ENCODE measurements at places on chromosomes 2 and 18. TPM values are rescaled to one million over a fixed set of nuclear protein-coding genes. Genes with fewer than 3 reads are reported as not detected.

The GPR75 gene
- 1.7 TPM for total RNA-seq

DNA sequence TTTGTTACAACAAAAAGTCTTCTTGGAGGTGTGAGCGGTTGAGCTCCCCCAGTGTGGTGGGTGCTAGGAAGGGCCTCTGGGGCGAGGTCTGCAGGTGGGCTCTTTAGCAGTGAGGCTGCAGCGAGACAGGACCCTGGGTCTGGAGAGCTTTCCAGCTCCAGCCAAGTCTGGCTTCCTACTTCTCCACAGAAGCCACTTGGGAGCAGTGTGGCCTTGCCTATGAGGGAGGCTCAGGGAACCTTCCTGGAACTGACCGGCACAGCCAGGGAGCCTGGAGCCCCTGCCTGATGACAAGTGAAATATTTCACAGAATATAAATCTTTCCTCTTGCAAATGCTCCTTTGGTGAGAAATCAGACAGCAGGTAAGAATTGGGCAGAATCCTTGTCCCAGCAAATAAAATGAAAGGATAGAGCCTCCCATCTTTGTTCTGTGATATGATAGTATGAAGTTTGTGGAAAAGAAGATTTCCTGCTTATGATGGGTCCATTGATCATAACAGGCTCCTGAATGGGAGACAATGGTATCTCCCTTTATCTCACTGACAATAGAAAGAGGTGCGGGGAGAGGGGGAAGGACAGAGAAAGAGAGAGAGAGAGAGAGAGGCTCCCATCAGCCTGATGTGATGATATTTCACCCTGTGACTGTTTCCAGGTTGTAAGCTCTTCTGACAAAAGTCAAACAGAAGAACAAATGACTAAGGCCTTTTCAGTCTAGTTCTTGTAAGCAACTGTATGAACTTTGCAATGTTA lies 289.8 kb upstream of the SPRED2 start:
- peaks cover 23% of the 10 kb centered on the region for H3K27me3 ChIP-seq
- no peaks in the 10 kb centered on the region for H3K4me1 ChIP-seq
- DNase-seq = peak; percentile 10
- H3K36me3 ChIP-seq = no peaks in the 10 kb centered on the region

The SYT4 gene
- not detected for total RNA-seq

- H3K36me3 ChIP-seq = no peaks in the 10 kb centered on the region
- H3K4me3 ChIP-seq = no peak overlapping the region
- H3K27ac ChIP-seq = no peak overlapping the region
These were observed 332.4 kb upstream of the KYNU start for GRCh38 chr2:142545036-142545435.

The MARCHF4 gene
- 3.1 TPM for total RNA-seq

The ADCY3 gene
- 17.4 TPM for total RNA-seq

DNA sequence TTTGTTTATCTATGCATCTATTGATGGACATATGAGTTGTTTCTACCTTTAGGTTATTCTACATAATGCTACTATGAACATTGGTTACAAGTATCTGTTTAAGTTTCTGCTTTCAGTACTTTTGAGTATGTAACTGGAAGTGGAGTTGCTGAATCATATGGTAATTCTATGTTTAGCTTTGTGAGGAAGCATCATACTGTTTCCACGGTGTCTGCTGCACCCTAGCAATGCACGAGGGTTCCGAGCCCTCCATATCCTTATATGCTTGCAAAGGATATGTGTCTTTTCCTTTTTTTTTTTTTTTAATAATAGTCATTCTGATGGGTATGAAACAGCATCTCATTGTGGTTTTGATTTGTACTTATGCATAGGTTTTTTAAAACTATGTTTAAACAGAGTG lies 83.7 kb downstream of the FMNL2 start:
- H3K4me3 ChIP-seq = no peak overlapping the region
- peaks cover 15% of the 10 kb centered on the region for H3K4me1 ChIP-seq
- H3K27me3 ChIP-seq = no peaks in the 10 kb centered on the region
- no peaks in the 10 kb centered on the region for H3K36me3 ChIP-seq

GRCh38 chr2:71811157-71811556 lies 336.5 kb downstream of the CYP26B1 start:
- no peak overlapping the region for H3K4me3 ChIP-seq
- peaks cover 41% of the 10 kb centered on the region for H3K27me3 ChIP-seq
- H3K4me1 ChIP-seq = no peaks in the 10 kb centered on the region
- H3K36me3 ChIP-seq = no peaks in the 10 kb centered on the region

DNA sequence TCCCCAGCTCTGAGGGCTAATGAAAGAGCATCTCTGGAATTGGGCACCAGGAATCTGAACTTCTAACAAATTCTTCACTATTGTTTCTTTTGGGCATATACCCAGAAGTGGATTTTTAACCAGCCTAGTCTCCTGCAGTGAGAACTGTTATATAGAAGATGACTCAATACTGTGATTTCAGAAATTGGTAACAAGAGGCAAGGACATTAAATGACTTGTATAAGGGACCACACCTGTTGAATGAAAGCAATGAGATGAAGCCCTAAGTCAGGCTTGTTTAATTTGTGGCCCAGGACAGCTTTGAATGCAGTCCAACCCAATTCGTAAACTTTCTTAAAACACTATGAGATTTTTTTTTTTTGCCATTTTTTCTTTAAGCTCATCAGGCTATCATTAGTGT lies 57.9 kb downstream of the EPC2 start:
- H3K4me3 ChIP-seq = no peak overlapping the region
- no peaks in the 10 kb centered on the region for H3K4me1 ChIP-seq
- H3K27ac ChIP-seq = no peak overlapping the region
- DNase-seq = no peak
- peaks cover 3% of the 10 kb centered on the region for H3K36me3 ChIP-seq

DNA sequence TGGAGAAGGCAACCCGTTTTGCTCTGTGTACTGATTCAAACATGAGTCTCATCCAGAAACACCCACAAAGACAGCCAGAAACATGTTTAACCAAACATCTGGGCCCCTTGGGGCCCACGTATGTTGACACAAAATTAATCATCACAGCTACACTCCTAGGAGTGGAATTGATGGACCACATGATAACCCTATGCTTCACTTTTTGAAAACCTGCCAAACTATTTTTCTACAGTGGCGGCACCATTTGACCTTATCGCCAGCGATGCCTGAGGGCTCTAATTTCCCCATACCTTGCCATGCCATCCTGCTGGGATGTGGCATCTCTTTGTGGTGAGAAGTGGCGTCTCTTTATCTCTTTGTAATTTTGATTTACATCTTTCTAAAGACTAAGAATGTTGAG lies 38.5 kb downstream of the PSMG2 start:
- no peak overlapping the region for H3K4me3 ChIP-seq
- peaks cover 3% of the 10 kb centered on the region for H3K4me1 ChIP-seq
- H3K27me3 ChIP-seq = no peaks in the 10 kb centered on the region

GRCh38 chr2:42336361-42336965 lies 24.6 kb downstream of the COX7A2L start:
- H3K27me3 ChIP-seq = no peaks in the 10 kb centered on the region
- no peak overlapping the region for H3K27ac ChIP-seq
- H3K4me1 ChIP-seq = peaks cover 2% of the 10 kb centered on the region
- no peak for DNase-seq
- H3K36me3 ChIP-seq = peaks cover 47% of the 10 kb centered on the region

The CD302 gene
- total RNA-seq = 6.1 TPM

DNA sequence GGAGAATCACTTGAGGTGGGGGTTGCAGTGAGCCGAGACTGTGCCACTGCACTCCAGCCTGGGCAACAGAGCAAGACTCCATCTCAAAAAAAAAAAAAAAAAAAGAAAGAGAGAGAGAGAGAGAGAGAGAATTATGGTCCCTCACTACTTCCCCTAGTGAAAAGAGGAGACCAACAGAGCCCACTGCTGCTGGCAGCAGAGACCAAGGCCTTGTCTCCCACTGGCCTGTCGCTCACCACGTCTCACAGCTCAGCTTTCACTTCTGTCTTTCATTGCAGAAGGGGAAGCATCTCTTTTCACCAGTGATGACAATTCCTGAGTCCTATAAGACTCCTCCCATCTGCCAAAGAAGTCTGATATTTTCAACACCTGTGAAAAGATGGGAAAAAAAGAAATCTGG lies 81.3 kb downstream of the CLHC1 start:
- no peaks in the 10 kb centered on the region for H3K27me3 ChIP-seq
- no peak overlapping the region for H3K4me3 ChIP-seq
- H3K36me3 ChIP-seq = no peaks in the 10 kb centered on the region
- no peak overlapping the region for H3K27ac ChIP-seq
- H3K4me1 ChIP-seq = peaks cover 37% of the 10 kb centered on the region
- DNase-seq = no peak

- H3K36me3 ChIP-seq = no peaks in the 10 kb centered on the region
- H3K27me3 ChIP-seq = no peaks in the 10 kb centered on the region
- DNase-seq = no peak
- no peak overlapping the region for H3K4me3 ChIP-seq
- no peaks in the 10 kb centered on the region for H3K4me1 ChIP-seq
These were observed 381.8 kb upstream of the CRIM1 start for GRCh38 chr2:35973737-35974132.

The KHK gene
- 0.56 TPM for total RNA-seq

DNA sequence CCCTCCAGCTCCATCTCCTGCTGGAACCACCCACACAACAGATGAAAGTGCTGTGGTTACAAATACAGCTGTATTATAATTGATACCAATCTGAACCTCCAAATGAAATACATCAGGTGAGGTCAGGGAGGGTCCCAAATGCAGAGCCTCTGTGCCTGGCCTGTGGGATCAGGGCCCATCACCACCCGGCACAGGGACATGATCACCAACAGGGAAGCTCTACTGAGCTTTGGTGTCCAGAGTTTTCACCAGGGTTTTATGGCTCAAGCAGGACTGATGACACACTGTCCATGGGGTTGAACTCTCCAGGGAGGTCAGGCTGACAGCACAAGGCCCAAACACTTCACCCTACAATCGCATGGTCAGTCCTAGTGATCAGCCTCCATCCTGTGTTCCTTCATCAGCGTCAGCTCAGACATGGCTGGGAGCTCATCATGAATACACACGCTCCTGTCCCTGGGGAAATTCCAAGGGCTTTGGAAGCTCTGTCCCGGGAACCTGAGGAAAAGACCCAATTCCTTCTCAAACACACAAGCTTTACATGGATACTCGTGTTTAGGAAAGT lies 3.9 kb upstream of the PXDN start:
- no peaks in the 10 kb centered on the region for H3K36me3 ChIP-seq
- no peak for DNase-seq
- no peak overlapping the region for H3K4me3 ChIP-seq
- H3K4me1 ChIP-seq = peaks cover 17% of the 10 kb centered on the region
- no peaks in the 10 kb centered on the region for H3K27me3 ChIP-seq
- no peak overlapping the region for H3K27ac ChIP-seq

DNA sequence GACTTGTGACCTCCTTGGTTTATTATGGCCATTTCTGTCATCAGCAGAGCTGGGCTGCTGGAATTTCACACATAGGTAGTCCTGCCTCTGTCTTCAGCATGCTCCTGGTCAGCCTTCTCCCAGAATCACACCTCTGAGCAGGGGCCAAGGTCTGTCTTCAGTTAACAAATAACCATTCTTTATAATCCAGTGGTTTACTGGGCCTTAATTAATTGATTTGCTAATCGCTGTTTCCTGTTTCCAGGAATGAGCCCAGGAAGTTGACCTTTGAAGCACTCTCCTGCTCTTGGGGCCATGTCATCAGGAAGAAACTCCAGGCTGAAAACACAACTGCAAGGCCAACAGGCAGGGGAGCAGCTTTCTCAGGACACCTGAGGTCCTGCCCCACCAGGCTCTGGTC lies 278.5 kb downstream of the SRBD1 start:
- no peak for DNase-seq
- H3K27ac ChIP-seq = no peak overlapping the region
- no peak overlapping the region for H3K4me3 ChIP-seq
- H3K27me3 ChIP-seq = peaks cover 18% of the 10 kb centered on the region
- no peaks in the 10 kb centered on the region for H3K36me3 ChIP-seq
- peaks cover 4% of the 10 kb centered on the region for H3K4me1 ChIP-seq

- no peaks in the 10 kb centered on the region for H3K27me3 ChIP-seq
- peaks cover 18% of the 10 kb centered on the region for H3K4me1 ChIP-seq
- no peaks in the 10 kb centered on the region for H3K36me3 ChIP-seq
These were observed 65.6 kb downstream of the ODC1 start for GRCh38 chr2:10382354-10383061.

GRCh38 chr2:1990724-1991123 lies 246.4 kb upstream of the PXDN start:
- no peaks in the 10 kb centered on the region for H3K36me3 ChIP-seq
- no peaks in the 10 kb centered on the region for H3K4me1 ChIP-seq
- H3K4me3 ChIP-seq = no peak overlapping the region
- H3K27me3 ChIP-seq = no peaks in the 10 kb centered on the region
- no peak for DNase-seq
- no peak overlapping the region for H3K27ac ChIP-seq

- H3K36me3 ChIP-seq = no peaks in the 10 kb centered on the region
- no peak for DNase-seq
- no peaks in the 10 kb centered on the region for H3K27me3 ChIP-seq
- H3K4me3 ChIP-seq = no peak overlapping the region
These were observed 41.4 kb upstream of the YES1 start for GRCh38 chr18:853471-853870.

GRCh38 chr18:78912336-78912735 lies 67.3 kb upstream of the SALL3 start:
- no peaks in the 10 kb centered on the region for H3K27me3 ChIP-seq
- DNase-seq = no peak
- no peak overlapping the region for H3K27ac ChIP-seq
- H3K4me1 ChIP-seq = no peaks in the 10 kb centered on the region
- H3K36me3 ChIP-seq = no peaks in the 10 kb centered on the region

DNA sequence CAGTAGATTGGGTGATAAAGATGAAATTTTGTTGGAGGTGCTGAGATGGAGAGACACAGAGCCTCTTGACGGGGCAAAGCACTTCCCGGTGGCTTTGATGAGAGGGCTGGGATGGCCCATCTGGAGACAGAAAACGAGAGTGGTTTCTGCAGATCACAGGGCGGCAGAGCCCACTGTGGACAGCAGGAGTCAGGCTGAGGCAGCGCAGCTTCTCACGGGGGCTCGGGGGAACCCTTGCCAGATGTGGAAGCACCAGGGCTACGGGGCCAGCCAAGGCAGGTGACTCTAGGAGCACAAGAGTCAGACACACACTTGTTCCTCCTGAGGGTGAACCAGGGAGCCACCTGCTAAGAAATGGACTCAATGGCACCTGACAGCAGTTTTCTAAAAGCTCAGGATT lies 78.5 kb downstream of the TPO start:
- DNase-seq = no peak
- no peak overlapping the region for H3K4me3 ChIP-seq
- no peaks in the 10 kb centered on the region for H3K27me3 ChIP-seq
- no peak overlapping the region for H3K27ac ChIP-seq
- H3K36me3 ChIP-seq = no peaks in the 10 kb centered on the region

DNA sequence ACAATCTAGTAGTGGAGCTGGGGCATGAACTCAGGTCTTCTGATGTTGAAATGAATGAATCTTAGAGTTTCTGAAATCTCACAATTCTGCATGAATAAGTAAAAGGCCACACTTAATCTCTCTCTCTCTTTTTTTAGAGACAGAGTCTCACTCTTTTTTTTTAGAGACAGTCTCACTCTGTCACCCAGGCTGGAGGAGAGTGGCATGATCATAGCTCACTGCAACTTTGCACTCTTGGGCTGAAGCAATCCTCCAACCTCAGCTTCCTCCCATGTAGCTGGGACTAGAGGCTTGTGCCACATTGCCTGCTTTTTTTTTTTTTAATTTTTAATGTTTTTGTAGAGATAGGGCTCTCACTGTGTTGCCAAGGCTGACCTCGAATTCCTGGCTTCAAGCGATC lies 68.9 kb upstream of the THOC1 start:
- peaks cover 45% of the 10 kb centered on the region for H3K27me3 ChIP-seq
- no peak for DNase-seq
- H3K4me3 ChIP-seq = no peak overlapping the region
- H3K4me1 ChIP-seq = peaks cover 7% of the 10 kb centered on the region
- H3K36me3 ChIP-seq = no peaks in the 10 kb centered on the region

The SULT1C2 gene
- not detected for total RNA-seq

The POTEC gene
- total RNA-seq = not detected

Data from IMR-90 (cell line).